Gastrocnemius medialis (tissue), 4 donors: ENCODE measurements at places on chromosomes 1 and 21.
A peak's percentile ranks its signal among the peaks of the same experiment; 100 is the strongest.

GRCh38 chr1:199978408-199978940 lies 49.0 kb upstream of the NR5A2 start:
- no peak for DNase-seq

DNA sequence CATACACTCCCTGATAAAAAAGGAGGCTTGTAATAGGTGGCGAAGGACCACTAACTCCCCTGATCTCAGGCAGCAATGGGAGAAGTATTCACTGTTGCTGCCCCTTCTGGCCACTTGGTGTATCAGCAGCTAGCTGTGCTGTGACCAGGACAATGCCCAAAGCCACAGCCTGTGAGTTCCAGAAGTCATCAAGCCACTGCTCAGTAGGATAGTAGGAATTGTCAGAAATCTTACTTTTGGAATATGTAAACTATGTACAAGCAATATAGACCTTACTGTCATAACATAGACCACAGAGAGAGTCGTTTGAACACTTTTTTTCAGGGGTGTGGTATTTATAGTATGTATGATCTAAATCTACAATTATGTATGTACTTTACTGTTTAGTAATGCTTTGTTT lies 248.3 kb upstream of the CAMK1G start:
- DNase-seq: no peak

DNA sequence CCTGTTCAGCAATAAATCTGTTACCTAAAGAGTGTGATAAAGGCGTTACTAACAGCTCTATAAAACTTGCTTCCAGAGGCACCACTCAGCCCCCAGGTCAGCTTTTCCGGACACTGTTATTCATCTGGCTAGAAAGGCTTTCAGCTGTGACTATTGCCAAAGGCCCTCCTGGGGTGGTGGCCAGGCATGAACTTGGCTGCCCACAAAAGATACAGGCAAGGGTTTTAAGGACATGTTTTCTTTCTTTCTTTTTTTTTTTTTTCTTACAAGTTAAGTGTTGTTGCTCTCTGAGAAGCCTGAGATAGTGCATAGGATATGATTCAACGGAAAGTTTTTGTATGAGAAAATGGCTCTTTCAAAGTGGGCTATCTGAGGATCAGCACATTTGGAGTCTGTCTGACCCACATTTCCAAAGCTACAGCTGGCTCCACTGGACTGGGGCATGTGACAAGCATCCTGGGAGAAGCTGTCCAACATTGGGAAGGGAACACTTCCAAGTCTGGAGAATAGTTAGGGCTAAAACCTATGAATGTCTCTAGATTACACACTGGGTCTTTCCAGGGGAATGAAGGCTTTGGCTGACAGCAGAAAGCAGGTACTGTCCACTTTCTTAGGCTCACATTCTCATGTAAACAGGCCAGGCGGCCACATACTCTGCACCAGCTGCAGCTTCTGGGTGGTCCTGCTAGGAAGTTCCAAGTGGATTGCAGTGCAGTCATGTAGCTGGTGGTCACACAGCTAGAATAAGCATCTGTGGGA lies 639.7 kb downstream of the LMO4 start:
- peak; percentile 7 for DNase-seq

DNA sequence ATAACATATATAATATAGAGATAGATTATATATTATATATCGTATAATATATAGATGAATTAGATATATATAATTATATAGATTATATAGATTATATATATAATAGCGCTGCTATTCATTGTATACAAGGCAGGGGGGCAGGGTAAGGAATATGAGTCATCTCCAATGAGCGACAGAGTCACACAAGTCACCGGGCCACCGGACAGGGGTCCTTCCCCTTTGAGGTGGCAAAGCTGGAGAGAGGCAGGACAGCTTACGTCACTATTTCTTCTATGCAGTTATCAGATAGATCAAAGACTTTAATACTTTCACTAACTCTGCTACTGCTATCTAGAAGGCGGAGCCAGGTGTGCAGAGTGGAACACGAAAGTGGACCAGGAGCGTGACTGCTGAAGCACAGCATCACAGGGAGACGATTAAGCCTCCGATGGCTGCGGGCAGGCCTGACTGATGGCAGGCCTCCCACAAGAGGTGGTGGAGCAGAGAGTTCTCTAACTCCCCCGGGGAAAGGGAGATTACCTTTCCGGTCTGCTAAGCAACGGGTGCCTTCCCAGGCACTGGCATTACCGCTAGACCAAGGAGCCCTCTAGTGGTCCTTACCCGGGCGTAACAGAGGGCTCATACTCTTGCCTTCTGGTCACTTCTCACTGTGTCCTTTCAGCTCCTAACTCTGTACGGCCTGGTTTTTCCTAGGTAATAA lies 2154.7 kb downstream of the MRPL39 start:
- DNase-seq: no peak

- DNase-seq: no peak
Observed at GRCh38 chr1:29962831-29963247, 726.5 kb downstream of the PTPRU start.

DNA sequence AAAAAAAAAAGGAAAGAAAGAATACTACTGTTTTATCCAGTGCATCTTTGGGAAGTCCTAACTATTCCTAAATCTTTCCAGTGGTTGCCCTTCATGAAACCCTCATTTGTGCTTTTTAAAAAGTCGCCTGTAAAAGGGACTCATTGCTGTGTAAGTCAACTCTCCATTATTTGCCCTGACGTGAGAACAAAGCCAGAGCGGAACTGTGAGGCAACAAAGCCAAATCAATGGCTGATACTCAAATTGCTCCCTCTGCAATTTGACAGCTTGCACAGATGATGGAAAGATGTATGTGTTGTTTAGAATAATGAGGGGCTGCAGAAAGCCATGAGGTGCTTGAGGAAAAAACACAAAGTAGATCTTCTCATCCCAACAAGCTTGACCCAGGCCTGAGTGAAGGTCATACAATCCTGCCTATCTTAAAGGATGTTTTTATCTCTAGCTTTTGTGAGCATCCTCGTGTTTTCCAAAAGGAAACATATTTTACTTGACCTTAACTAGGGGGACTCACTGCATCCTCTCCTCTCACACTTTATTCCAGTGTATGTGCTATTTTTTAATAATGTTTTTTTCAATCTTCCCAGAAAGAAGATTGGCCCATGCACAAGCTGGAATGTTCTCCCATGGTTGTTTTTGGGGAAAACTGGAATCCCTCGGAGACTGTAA lies 33.4 kb downstream of the SMYD2 start:
- DNase-seq: no peak
